Choroid plexus epithelial cell (primary cell): ENCODE measurements at places on chromosomes 7 and 10.

DNA sequence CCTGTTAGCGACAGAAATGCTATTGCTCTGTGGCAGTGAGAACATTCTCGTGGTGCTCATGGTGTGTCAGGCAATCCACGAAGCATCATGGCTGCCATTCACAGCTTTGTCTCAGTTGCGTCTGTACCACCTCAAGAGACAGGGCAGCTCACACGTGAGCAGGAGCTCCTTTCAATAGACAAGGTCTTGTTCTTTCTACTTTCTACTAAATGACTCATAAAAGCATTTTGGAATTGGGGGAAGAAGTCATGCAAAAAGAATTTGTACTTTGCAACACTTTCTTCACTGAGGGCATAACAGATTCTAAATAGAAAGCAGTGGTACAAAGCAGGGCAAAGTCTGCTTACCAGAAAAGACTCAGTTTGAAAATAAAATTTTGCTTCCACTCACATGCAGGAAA lies 638.5 kb downstream of the PHTF2 start:
- DNase-seq = peak; percentile 8

- DNase-seq = no peak
Measured at GRCh38 chr7:99624484-99624883, 7.7 kb downstream of the ZSCAN25 start.

- DNase-seq = no peak
Measured at GRCh38 chr7:12964836-12965235, 277.4 kb downstream of the ARL4A start.

GRCh38 chr7:37901890-37902524 lies 14.6 kb downstream of the SFRP4 start:
- DNase-seq = peak; percentile 74

GRCh38 chr10:17665747-17666146 lies 21.8 kb downstream of the STAM start:
- peak; percentile 98 for DNase-seq

DNA sequence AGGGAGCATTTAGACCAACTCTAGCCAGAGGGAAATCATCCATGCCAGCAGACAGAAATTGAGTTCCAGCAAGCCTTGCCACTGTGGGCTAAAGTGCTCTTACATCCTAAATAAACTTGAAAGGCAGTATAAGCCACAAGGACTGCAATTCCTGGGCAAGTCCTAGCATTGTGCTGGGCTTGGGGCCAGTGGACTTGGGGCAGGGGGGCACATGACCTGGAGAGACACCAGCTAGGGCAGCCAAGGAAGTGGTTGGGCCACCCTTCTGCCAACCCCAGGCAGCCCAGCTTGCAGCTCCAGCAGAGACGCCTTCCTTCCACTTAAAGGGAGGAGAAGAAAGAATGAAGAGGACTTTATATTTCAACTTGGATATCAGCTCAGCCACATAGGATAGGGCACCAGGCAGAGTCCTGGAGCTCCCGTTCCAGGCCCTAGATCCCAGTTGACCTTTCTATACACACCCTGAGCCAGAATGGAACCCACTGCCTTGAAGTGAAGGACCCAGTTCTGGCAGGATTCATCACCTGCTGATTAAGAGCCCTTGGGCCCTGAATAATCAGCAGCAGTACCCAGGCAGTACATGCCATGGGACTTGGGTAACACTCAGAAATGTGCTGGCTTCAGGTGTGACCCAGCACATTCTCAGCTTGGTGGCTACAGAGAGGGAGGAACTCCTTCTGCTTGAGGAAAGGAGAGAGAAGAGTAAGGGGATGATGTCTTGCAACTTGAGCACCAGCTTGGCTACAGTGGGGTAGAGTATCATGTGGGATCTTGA lies 153.0 kb downstream of the GNAI1 start:
- DNase-seq = no peak

DNA sequence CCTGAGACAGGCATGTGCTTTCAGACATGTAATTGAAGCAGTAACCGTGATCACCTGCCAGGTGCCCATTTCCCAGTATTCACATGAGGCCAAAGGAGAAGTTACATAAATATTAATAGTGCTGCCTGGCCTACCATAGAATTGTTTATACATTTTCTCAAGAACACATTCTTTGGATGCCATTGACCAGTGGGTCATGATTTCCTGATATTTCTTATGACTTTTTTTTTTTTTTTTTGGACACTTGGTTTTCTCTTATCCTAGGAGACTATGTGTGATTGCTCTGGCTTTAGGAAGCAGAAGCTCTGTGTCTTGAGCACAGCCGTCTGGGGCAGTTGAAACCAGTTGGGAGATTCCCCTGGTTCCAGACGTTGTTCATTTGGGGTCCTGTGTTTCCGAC lies 143.9 kb upstream of the NPS start:
- DNase-seq = peak; percentile 82

GRCh38 chr10:133090101-133090500 lies 2.4 kb downstream of the ADGRA1 start:
- no peak for DNase-seq

GRCh38 chr7:2785071-2785500 lies 59.0 kb downstream of the GNA12 start:
- DNase-seq = peak; percentile 65

- DNase-seq = no peak
Measured at GRCh38 chr7:124893140-124893827, 36.3 kb downstream of the POT1 start.

DNA sequence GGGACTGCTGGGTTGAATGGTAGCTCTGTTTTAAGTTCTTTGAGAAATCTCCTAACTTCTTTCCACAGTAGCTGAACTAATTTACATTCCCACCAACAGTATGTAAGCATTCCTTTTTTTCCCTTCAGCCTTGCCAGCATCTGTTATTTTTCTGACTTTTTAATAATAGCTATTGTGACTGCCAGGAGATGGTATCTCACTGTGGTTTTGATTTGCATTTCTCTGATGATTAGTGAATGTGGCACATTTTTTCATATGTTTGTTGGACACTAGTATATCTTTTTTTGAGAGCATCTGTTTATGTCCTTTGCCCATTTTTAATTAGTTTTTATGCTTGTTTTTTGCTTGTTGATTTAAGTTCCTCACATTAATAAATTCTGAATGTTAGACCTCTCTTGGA lies 990.8 kb downstream of the GATA3 start:
- no peak for DNase-seq

GRCh38 chr7:35004531-35005095 lies 32.7 kb downstream of the DPY19L1 start:
- no peak for DNase-seq

DNA sequence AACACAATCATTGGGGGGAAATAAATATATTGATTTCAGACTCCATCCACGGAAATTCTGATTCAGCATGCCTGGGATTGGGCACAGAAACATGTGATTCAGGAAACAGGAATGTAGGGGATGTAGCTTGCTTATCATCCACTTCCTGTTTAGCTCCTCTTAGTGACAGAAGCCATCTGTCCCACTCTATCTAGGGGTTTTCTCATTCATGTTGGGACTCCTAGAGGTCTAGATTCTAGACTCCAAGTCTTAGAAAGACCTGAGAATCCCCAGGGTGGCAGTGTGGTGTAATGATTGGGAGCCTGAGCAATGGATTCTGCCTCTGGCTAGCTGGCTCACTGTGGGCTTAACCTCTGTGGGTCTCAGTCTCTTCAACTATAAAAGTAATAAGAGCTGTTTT lies 67.9 kb downstream of the CDK1 start:
- peak; percentile 48 for DNase-seq

GRCh38 chr7:537911-538634 lies 18.4 kb upstream of the PDGFA start:
- peak; percentile 38 for DNase-seq

DNA sequence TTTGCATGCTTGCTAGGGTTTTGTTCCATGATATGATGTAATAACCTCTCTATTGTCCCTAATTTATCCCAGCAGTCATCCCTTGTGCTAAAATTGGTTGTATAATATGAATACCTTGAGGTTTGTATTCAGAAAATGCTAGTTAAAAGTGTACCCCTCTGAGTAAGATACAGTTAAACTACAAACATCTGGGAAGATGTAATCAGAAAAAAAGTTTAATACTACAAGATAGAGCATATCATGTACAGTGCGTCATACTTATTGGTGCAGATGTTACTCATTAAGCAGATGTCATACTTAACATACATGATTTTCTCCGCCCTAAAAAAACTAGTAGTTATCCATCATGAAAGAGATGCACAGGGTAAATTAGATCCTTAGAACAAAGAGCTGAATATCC lies 336.1 kb upstream of the KCND2 start:
- DNase-seq = no peak

DNA sequence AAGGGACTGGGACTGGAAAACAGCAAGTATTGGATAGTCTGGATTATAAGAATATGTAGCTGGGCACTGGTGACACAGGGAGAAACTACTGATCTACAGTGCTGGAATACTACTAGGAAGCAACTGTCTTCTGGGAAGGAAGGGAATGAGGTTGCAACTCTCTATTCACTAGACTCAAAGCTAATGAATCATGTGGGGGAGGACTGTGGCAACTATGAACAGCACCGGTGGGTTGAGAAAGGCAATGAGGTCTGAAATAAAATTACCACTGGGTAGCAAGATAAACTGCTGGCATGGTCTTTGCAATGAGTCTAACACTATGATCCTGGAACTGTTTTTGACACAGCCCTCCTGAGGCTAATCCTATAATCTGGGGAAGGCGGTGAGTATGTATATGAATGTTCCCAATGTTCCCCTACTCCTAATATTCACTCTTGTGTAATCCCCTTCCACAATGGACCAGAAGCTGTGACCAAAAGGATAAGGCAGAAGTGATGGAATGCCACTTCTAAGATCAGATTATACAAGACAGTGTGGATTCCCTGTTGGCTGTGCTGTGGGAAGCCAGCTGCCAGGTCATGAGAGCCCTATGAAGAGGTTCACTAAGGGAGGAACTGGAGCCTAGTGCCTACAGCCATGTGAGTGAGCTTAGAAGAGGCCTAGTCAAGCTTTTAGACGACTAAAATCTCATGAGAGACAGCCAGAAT lies 101.3 kb upstream of the DNAJB12 start:
- DNase-seq = peak; percentile 14
